Epithelial cell of proximal tubule (primary cell): ENCODE measurements at places on chromosomes 6 and 20. TPM values are rescaled to one million over a fixed set of nuclear protein-coding genes. Genes with fewer than 3 reads are reported as not detected.

SLC12A5 gene
- total RNA-seq, result not detected in 2 replicates

BPIFB2 gene
- not detected in 2 replicates for total RNA-seq

ARG1 gene
- total RNA-seq, result not detected in 2 replicates

SYNJ2 gene
- 19.1 and 23.9 TPM in 2 replicates for total RNA-seq

PCIF1 gene
- total RNA-seq, result 17.9 and 18.3 TPM in 2 replicates

CCN6 gene
- total RNA-seq, result 0.58 and 1.4 TPM in 2 replicates

ME1 gene
- total RNA-seq, result 13.3 and 20.0 TPM in 2 replicates

SCRT2 gene
- not detected in 2 replicates for total RNA-seq

RAET1G gene
- total RNA-seq, result 0.43 TPM in 1 of 2 replicates, not detected in the other

COMMD7 gene
- total RNA-seq, result 40.1 and 62.1 TPM in 2 replicates

AKIRIN2 gene
- 23.6 and 25.0 TPM in 2 replicates for total RNA-seq

COL9A3 gene
- total RNA-seq, result 2.8 and 4.6 TPM in 2 replicates

BCAS1 gene
- under 0.01 and 0.65 TPM in 2 replicates for total RNA-seq

PI16 gene
- total RNA-seq, result not detected in 2 replicates

- no peak for DNase-seq
Observed at GRCh38 chr6:159357211-159357915, 188.2 kb downstream of the FNDC1 start.

- peak; percentile 41 for DNase-seq
Observed at GRCh38 chr6:140051521-140052512, 677.4 kb upstream of the CITED2 start.

DNA sequence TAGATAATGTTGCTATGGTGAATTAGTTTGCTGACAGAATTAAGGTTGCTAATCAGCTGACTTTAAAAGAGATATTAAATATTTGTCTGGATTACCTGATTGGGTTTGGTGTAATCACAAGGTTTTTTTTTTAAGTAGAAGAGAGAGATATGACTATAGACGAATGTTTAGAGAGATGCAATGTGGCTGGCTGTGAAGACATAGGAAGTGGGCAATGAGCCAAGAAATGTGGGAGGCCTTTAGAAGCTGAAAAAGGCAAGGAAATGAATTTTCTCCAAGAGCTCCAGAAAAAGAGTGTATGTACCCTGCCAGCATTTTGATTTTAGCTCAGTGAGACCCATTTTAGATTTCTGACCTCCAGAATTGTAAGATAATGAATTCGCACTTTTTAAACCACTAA is 598.3 kb downstream of the PKHD1 start:
- no peak for DNase-seq

DNA sequence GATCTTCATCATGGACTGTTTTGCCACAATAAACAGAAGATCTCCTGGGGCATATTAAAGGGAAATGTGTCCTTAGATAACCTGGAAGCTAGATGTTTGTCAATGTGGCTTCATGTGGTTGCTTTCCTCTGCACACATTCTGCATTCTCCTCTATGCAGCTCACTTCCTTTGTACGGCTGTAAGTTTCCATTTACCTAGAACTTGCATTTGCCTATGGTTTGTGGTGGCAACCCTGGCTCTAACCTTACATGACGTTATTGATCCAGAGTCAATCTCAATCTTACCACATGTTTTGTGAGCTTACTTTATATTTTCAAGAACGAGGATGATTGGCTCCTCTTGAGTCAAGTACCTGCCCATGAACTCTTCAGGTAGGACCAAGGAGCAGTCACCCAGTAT is 863.1 kb downstream of the MAFB start:
- no peak for DNase-seq

DNA sequence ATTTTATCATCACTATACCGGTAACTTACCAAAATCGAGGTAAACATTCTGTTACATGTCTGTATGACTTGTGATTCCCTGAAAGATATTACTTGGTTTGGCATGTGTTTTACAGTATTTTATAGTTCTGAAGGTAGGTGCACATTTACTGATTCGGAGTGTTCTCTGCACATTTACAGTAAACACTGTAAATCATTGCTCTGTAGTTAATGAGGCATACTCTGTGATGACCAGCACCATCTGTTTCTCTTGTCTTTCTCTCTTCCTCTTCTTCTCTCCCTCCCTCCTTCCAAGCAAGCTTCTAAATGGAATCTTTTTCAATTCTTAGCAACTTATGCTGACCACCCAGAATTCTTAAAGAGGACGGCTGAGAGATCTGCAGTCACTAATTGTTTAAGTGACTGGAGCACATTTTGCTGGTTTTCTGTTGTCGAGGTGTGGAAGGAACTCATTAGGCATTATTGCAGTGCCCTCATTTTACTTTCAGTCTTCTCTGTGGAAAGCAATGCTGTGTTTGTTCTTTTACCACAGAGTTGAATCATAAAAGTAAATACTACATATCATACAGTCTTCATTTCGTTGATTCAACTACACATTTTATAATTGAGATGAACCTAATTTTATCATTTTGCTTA is 126.5 kb downstream of the UTRN start:
- DNase-seq, result peak; percentile 16

- DNase-seq, result no peak
Observed at GRCh38 chr6:5547556-5547955, 286.2 kb downstream of the FARS2 start.

GRCh38 chr6:83878902-83879644 is 19.6 kb downstream of the CYB5R4 start:
- no peak for DNase-seq

GRCh38 chr20:54690323-54690722 is 214.9 kb downstream of the DOK5 start:
- DNase-seq, result no peak

- no peak for DNase-seq
Observed at GRCh38 chr20:57546956-57547649, 13.8 kb upstream of the PCK1 start.

GRCh38 chr6:107780226-107780625 is 43.9 kb downstream of the SCML4 start:
- DNase-seq, result no peak

DNA sequence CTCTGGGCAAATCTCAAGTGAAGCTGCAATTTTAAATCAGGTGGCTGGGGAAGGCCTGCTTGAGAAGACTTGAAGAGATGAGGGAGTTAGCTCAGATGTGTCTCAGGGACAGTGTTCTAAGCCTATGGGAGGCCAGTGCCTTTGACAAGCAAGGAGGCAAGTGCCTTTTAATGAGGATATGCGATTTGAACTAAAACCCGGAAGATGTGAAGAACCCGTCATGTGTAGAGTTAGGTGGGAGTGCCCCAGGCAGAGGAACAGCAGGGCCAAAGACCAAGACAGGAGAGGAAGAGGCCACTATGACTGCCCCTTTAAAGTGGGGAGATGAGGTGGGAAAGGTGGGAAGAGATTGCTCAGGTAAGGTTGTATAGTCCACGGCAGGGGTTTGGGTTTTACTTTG is 71.9 kb downstream of the SLX4IP start:
- no peak for DNase-seq

DNA sequence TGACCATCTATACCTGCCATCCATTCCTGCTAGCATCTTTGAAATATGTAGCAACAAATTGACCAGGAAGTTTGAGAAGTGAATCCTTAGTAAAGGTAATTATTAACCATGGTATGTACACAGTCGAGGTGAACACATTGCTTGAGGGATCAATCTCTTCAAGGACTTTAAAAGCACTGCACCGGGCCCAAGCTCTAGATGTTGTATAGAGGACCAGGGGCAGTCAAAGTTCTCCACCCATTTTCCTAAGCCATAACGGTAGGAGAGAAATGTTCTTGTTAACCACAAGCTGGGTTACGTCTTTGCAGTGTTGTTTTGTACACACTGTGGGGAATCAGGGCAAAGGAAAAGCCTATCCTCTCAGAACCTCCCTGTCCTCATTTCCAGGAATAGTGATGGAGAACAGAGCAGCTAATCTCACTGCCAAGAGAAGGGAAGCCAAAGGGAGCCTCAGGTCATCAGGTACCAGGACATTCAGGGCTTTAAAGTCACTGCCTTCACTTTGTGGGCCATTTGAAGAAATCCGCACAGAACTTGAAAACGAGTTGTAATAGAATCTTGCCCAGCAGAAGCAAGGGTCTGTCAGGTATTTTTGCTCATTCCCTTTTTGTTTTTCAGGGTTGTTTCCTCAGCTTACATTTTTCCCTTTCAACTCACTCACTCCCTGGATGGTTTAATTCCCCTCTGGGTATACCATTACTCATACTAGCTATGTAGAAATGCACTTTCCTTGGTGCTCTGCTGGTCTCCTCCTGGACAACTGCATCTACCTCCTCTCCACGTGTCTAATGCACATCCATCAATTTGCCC is 5.3 kb upstream of the PM20D2 start:
- DNase-seq, result no peak

GRCh38 chr20:57911512-57912226 is 201.9 kb upstream of the PMEPA1 start:
- no peak for DNase-seq

GRCh38 chr20:4161401-4162251 is 146.3 kb upstream of the RNF24 start:
- DNase-seq, result no peak

DNA sequence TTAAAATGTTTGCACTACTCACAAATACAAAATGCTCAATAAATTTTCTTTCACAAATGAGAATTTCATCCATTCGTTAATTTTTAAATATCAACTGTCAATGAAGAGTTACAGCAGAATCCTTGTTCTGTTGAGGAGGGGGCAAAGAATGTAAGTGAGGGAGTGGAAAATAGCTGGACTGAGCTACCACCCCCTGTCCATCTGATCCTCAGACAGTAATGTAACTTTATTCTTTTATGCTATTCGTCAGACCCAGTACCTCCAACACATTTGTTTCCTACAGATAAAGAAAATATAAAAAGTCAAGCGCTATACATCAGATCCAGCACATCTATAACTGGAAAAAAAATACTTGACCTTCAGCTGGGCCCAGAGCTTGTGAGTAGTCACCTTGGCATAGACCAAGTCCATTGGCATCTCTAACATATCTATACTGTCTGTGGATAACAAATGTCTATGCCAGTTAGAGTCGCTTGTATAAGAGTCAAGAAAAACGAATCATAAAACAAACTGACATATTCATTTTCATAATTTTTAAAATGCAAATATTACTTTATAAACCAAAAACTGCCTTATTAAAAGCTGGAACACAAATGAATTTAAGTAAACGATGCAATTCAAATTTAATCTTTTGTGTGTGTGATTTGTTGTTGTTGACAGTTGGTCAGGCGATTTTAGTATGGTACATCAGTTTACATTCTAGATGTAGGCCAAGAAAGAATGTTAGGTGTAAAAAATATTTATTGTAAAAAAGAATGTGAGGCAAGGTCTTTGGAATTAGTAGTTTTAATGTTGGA is 57.2 kb upstream of the HFE start:
- no peak for DNase-seq

DNA sequence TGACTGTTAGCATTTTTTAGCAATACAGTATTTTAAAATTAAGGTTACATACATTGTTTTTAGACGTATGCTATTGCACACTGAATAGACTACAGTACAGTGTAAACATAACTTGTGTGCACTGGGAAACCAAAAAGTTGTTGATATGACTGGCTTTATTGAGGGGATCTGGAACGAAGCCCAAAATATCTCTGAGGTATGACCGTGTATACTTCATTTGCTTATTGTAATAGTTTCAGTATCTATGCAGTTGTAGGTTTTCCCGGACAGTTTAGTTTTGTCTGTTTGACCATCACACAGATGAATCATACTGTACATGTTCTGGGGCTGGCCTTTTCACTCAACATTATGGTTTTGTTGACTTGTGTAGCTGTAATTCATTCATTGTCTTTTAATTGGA is 6.9 kb upstream of the ZBTB12 start:
- DNase-seq, result no peak

- DNase-seq, result no peak
Observed at GRCh38 chr6:6746970-6747338, 158.4 kb downstream of the LY86 start.

- DNase-seq, result no peak
Observed at GRCh38 chr20:2327620-2328555, 32.1 kb downstream of the TGM3 start.

- DNase-seq, result no peak
Observed at GRCh38 chr6:95321126-95321525, 256.2 kb upstream of the MANEA start.

- DNase-seq, result no peak
Observed at GRCh38 chr6:162940426-162940825, 212.7 kb downstream of the PACRG start.

GRCh38 chr6:105398859-105399258 is 4.0 kb downstream of the PREP start:
- no peak for DNase-seq

DNA sequence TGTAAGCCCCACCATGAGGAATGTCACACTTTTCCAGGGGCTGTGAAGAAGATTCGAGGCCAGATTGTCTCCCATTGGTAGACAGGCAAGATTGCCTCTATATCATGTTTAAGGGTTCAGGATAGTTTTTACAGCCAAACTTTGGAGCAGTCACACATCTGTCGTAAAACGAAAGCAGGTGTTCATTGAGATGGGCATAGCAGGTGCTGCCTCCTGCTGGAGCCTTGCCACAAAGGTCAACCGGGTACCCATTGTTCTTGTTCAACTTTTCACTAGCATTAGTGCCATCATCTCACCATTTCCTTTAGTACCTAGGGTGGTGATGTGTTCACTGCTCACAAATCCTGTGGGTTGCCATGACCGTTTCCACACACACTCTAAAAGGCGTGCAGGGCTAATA is 198.3 kb downstream of the HTR1B start:
- no peak for DNase-seq

- no peak for DNase-seq
Observed at GRCh38 chr6:170269846-170270541, 20.9 kb downstream of the DLL1 start.

- no peak for DNase-seq
Observed at GRCh38 chr6:141956868-141957267, 175.9 kb upstream of the GJE1 start.

- DNase-seq, result no peak
Observed at GRCh38 chr6:158955255-158955654, 44.7 kb downstream of the RSPH3 start.

- no peak for DNase-seq
Observed at GRCh38 chr20:64238115-64238825, 17.3 kb upstream of the PCMTD2 start.

- no peak for DNase-seq
Observed at GRCh38 chr6:166423051-166423745, 40.5 kb upstream of the MPC1 start.

DNA sequence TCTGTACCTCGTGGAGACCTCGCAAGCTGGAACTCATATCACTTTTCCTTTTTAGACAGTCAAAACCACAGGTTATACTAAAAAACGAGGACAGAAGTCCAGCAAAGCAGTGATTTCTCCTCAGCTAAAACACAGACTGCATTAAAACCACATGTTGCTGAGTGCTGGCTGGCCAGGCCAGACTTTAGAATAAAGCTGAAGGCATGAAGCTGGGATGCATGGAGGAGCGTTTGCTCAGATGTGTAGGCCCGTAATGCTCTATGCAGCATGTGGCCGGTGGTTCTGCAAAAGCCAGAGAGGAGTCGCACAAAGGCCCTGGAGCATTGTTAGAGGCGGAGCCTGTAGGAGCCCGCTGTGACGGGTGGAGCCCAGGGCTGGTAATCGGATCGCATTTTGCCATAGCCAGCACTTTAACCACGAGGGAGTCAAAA is 83.6 kb downstream of the SMOC2 start:
- DNase-seq, result no peak
